Stimulated activated CD8-positive, alpha-beta memory T cell treated with anti-CD3 and anti-CD28 coated beads, Interleukin-4, amount 100 ng/mL, for 4 hours (primary cell): ENCODE measurements at places on chromosomes 3 and 15.

DNA sequence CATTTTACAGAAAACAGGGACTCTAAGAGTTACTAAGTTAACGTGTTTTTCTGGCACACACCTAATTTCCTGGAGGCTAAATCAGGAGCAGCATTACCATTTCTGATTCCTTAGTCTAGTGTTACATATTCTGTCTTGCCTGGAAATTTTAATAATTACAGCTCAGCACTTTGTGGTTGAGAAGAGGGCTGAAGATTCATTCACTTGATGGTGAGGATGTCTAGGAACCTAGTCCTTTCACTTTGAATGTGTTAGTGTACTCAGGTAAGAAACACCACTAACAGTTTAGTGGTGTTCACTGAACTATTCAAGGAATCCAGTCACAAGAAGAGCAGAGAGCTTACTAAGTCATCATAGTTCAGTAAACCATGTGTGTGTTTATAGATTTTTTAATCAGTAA, 102.8 kb downstream of the STT3B start:
- DNase-seq, result no peak

GRCh38 chr15:65996901-65997300, 127.6 kb downstream of the RAB11A start:
- no peak for DNase-seq

DNA sequence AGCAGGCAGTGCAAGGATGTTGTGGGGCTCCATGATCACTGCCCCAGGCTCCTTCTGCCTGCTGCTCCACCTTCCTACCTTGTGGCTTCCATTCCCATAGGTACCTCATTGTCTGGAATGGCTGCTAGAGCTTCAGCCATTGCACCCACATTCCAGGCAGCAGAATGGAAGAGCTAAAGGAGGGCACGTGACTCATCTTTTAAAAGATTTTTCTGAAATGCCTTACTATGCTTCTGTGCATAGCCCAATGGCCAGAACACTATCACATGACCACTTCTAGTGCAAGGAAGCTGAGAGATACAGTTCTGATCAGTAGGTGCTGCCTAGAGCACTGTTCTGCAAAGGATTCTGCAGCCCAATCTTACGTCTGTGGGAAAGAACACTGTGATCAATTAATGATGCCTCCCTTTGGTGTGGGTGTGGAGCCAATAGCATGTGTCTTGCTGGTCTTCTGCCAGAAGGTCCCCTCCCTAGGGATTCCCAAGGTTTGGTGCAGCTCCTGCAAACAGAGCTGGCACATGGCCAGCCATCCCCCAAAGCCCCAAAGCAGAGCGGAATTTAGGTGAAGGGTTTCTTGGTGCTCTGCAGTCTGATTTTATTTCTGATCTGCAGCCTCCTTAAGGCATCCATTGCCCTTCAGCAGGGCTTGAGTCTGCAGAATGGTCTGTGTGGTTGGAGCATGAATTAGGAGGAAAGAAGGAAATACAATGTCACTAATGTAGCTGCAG, 34.4 kb downstream of the SPSB4 start:
- DNase-seq, result no peak

DNA sequence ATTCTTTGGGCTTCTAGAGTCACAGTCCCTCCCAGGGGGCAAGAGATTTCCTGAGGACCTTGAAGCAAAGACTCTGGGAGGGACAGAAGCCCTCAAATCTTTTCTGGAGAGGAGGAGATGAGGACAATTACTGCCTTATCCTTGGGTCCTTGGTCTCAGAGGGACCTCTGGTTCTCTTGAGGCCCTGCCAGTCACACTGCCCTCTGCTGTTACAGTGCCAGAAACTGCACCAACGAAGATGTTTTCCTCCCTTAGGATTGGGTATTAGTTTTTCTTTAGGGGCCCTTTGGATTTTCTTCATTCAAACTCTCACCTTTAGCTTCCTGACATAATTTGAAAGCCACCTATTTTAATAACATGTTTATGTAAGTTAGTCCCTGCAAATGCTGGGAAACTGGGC, 58.2 kb upstream of the SCN5A start:
- no peak for DNase-seq

DNA sequence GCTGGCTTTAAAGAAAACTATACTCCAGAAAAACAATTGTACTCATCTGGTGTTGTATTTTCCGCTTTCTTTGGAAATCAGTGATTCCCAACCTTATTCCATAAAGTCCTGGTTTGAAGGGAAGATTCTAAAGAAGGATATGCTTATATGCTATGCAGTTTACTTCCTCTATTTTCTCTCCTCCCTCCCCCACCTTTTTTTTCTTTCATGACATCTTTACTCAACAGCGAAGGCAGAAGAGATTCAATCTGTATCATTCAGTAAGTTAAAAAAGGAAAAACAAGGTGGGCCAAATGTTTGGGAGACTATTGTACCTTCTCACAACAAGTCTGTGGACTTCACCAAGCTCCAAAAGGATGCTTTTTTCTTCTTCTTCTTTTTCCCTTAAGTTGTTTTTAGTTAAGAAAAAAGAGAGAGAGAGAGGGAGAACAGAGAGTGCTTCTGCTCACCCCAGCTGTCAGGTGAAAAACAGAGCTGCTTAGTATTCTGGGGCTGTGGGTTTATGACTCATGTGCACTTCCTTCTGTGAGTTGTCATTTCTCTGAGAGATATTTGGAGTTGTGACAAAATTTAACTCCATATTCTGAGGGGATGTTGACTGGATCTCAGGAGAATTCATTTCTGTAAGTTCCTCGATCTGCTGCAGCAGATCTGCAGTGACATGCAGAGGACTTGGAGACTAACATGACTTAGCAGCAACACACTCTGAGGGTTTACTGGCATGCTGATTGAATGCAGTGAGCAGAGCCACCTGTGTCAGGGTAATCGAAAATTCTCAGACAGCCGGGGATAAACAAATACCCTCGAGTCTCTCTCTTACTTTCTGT, 70.7 kb downstream of the SSR3 start:
- DNase-seq, result peak; percentile 15

DNA sequence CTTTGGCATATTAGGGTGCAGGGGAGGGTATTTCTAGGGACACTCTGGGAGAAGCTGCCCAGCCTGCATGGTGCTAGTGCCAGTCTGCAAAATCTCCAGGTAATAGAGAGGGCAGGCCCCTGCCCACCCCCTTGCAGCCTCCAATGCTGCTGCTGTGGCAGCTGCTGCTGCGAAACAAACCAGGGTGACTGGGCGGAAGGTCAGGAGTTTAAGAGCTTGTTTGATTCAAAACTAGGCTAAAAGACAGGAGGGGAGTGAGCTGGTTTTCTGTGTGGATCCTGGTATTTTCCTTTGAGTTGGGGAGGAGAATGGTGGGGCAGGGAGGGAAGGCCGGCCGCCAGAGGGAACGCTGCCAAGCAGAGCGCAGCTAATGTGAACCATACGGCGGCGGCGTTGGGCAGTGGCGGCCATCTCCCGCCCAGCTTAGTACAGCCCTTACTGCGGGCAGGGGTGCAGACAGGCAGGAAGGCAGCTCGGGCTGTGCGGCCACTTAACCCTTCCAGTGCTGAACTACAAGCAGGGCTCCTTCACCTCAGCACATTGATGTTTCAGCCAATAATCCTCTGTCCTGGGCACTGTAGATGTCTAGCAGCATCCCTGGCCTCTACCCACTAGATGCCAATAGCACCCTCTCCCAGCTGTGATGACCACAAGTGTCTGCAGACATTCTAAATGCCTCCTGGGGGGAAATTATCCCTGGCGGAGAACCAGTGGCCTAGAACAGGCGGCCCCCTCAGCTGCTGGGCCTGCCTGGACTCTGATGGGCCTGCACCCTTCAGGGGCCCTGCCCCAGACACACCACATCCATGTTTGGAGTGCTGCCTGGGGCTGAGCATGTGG, 125.7 kb downstream of the EEFSEC start:
- DNase-seq, result no peak

- no peak for DNase-seq
Measured at GRCh38 chr3:126063358-126063965, 20.5 kb downstream of the SLC41A3 start.

DNA sequence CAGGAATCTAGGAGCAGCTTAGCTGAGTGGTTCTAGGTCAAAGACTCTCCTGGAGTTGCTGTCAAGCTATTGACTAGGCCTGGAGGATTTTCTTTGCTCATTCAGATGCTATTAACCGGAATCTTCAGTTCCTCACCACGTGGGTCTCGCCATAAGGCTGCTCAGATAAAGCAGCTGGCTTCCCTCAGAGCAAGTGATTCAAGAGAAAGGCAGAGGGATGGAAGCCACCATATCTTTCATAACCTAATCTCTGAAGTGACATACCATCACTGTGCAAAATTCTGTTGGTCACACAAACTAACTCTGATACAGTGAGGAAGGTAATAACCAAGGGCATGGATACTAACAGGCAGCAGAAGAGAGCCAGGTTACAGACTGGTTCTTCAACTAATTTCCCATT, 72.7 kb upstream of the FLNB start:
- no peak for DNase-seq
